Stimulated activated CD8-positive, alpha-beta memory T cell treated with anti-CD3 and anti-CD28 coated beads, Interleukin-7, amount 100 ng/mL, for 1 hour (primary cell): ENCODE measurements at places on chromosomes 6 and 20.

DNA sequence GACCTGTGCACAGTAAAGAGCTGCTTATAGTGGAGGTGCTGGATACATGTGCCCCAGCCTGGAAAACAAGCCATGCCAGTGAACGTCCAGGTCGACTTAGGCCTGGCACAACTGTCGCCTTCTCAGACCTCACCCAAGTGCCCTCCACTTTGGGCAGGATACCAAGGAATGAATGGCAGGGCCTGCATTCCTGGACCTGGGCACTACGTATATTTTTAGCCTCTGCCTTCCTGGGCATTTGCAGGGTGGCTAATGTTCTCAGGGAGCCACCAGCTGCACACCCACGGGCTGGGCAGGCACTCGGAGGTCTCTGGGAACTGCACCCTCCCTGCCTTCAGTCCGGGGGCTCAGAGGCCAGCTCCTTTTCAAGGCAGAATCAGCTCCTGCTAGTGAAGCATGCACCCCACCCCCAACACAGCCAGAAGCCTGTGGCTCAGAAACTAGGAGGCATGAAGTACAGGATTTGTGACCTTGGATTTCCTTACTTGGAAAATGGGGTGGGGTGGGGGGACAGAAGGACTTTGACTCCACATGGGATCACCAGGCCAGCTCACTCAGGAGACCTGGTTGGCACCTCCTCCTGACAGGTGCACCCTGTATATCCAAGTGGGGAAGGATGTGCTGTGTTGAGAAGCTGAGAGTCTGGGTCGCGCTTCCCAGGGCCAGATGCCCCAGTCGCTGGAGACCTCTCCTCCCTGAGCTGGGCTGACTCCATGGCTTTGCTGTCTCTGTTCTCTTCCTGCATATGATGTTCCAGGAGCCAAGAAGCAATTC is 2.5 kb upstream of the LSM14B start:
- no peak for DNase-seq

GRCh38 chr20:24987873-24988835 is 4.4 kb downstream of the APMAP start:
- no peak for DNase-seq

DNA sequence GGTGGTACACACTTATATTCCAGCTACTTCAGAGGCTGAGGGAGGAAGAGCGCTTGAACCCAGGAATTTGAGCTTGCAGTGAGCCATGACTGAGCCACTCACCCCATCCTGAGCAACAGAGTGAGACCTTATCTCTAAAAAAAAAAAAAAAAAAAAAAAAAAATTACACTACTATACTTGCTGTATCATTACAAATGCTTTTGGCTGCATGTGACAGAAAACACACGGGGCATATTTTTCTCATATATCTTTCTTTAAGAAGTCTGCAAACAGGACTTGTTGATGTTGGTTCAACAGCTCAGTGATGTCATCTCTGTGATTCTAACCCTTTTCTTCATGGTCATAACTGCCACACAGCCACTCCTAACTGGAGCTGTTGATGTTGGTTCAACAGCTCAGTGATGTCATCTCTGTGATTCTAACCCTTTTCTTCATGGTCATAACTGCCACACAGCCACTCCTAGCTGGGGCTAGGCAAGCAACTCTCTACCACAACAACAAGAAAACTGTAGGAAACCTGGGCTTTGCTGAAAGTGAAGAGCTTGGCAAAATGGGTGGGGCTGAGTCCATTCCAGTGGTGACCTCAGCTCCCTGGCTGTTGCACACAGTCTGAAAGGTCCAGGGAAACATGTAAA is 19.8 kb downstream of the MTFR2 start:
- no peak for DNase-seq

DNA sequence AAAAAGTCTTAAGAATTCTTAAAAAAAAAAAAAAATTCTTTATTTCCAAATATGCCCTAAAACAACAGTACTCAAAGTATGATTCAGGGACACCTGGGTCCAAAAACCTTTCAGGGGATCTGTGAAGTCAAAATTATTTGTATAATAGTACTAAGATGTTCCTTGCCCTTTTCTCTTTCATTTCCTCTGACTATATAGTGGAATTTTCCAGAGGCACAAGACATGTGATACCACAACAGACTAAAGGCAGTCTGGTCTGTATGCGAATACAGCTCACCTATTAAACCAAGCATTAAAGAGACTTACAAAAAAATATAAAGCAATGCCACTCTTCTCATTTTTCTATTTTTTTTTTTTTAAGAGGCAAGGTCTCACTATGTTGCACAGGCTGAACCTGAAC is 15.4 kb downstream of the NOL7 start:
- DNase-seq, result no peak

DNA sequence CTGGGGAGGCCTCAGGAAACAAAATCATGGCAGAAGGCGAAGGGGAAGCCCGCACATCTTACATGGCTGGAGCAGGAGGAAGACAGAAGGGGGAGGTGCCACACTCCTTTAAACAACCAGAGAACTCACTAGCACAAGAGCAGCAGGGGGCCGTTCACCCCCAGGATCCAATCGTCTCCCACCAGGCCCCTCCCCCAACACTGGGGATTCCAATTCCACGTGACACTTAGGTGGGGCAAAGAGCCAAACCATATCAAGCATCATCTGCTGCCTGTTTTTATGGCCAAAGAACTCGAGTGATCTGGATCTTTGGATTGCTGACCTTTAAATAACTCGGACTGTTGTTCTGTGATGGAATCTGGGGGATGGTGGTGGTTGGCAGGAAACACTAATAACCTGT is 28.0 kb downstream of the PNLDC1 start:
- DNase-seq, result no peak
